ENCODE measurements at places on chromosomes 7 and 10.

GRCh38 chr10:6689036-6689435, 109.0 kb upstream of the PRKCQ start:
- DNase-seq = no peak

DNA sequence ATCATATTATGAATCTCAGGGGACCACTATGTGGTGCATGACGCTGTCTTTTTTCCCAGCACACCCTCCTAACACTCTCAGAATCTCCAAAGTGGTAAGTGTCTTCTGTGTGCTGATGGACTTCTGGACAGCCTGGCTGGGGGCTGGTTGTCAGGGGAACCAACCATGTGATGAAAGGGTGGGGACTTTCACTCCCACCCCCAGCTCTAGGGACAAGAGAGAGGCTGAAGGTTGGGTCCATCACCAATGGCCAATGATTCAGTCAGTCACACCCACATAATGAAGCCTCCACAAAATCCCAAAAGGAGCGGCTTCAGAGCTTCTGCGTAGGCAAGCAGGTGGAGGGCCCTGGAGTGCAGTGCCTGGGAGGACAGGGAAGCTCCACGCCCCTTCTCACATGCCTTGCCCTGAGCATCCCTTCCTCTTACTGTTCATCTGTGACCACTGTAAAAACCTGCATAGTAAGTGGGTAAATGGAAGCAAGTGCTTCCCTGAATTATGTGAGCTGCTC, 44.6 kb downstream of the RASGEF1A start:
- no peak for DNase-seq

GRCh38 chr10:125521721-125522680, 161.0 kb downstream of the TEX36 start:
- DNase-seq = no peak

- no peak for DNase-seq
Measured at GRCh38 chr10:133336577-133337369, at the start of gene CALY. Gene CALY (minus strand): TSS chr10:133336896. CDS start chr10:133328989, 7,907 bp downstream.

GRCh38 chr10:86900955-86901354, 56.5 kb downstream of the MMRN2 start:
- DNase-seq = no peak

DNA sequence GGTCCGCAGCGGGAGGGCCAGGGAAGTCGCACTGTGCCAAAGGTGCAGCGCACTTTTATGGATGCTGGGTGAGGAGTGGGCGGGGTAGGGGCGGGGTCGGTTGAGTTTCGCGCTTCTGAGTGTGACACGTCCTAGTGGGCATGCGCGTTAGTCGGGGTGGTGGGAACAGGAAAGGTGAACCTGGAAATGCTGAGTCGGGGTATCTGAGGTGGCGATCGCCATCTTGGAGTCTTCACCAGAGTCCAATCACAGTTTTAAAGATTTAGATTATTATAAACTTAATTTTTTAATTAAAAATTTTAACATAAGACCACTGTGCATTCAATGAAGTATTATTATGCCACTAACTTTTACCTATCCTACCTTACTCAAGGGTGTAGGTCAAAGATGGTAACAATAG, 45.7 kb downstream of the ZNF138 start:
- no peak for DNase-seq

DNA sequence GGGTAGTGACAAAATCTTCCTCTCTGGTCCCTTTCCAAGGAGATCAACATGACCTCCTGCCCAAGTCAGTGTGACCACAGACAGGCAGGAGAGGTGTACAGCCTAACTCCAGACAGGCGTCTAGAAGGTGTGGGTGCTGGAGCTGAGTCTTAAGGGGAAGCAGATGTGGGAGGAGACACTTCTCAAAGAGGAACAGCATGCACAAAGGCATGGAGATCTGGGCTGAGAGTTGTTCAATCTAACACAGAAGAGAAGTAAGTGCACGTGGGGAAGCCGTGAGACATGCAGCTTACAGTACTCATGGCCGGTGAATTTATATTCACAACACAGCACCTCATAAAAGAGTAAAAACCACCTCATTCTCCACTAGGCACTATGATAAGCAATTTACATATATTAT, 23.8 kb upstream of the GSDME start:
- DNase-seq = no peak

- DNase-seq = no peak
Measured at GRCh38 chr10:16583382-16583781, 61.7 kb upstream of the C1QL3 start.

- no peak for DNase-seq
Measured at GRCh38 chr7:25802473-25802872, 349.5 kb upstream of the NFE2L3 start.

DNA sequence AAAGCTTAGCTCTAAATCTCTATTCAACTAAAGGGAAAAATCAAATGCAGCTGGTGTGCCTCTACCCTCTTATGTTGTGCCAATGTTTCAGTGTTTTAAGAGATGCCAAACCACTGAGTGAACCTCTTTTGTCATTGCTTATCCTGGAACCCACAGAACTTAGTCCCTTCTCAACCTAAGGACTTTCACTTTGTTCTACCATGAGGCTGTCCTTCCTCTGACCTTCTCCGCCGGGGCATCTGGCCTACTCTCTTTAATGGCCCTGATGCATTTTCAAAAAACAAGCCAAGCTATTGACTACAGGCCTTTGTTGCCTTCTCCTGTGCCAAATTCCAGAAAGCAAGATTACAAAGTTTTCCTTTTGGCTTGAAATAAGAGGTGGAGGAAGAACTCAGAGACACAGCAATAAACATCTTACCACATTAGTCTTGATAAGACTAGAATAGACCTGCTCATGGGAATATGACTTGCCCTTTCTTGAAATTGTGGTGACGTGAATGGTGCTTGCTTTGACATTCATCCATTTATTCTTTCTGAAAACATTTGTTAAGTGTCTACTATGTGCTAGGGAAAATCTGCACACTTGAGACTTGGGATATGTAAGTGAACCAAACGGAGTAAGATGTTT, 253.2 kb upstream of the SMIM30 start:
- DNase-seq = no peak

DNA sequence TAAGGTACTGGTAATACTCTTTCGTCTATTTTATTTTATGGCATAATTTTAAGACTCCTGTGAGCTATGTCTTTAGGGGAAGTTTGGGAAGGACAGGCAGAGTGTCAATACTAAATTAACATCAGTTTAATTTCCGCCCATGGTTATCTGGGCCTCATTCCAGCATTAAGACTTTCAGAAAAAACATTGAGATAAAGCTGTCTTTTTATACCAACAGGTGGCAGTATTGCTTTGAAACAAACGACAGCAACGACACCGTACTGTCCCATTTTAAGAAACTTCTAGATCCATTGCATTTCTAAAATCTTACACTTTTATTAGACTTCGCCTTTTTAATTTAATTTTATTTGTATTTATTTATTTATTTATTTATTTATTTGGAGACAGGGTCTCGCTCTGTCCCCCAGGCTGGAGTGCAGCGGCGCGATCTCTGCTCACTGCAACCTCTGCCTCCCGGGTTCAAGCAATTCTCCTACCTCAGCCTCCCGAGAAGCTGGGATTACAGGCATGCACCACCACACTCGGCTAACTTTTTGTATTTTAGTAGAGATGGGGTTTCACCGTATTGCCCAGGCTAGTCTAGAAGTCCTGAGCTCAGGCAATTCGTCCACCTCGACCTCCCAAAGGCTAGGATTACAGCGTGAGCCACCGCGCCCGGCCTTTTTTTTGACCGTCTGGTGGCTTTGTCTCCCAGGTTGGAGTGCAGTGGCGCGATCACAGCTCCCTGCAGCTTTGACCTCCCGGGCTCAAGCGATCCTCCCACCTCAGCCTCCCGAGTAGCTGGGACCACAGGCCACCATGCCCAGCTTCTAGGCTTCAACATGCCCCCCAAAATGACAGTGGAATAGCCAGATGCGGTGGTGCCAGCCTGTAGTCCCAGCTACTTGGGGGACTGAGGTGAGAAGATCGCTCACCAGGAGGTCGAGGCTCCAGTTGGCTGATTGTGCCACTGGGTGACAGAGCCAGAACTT, 78.7 kb upstream of the C1GALT1 start:
- DNase-seq = peak; percentile 76

DNA sequence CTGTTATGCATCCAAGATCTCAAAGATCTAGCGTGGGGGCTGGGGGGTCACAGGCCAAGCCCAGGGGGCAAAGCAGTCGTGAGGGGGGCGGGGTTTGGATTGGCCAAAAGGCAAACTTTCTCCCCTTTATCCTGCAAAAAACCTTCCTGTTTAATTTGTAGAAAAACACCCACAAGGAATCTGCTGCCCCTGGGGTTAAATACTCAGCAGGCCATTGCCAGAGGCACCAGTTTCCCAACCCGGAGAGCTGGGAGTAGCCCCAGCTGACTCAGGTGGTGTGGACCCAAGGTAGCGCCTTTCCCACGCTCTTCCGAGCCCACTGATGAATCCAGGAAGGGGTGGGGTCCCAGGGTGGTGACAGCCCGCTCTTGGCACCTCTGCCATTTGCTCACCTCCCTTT, 21.4 kb downstream of the KCP start:
- DNase-seq = no peak

GRCh38 chr7:2353936-2354185, 766 bp upstream of the EIF3B start:
- peak; percentile 81 for DNase-seq

DNA sequence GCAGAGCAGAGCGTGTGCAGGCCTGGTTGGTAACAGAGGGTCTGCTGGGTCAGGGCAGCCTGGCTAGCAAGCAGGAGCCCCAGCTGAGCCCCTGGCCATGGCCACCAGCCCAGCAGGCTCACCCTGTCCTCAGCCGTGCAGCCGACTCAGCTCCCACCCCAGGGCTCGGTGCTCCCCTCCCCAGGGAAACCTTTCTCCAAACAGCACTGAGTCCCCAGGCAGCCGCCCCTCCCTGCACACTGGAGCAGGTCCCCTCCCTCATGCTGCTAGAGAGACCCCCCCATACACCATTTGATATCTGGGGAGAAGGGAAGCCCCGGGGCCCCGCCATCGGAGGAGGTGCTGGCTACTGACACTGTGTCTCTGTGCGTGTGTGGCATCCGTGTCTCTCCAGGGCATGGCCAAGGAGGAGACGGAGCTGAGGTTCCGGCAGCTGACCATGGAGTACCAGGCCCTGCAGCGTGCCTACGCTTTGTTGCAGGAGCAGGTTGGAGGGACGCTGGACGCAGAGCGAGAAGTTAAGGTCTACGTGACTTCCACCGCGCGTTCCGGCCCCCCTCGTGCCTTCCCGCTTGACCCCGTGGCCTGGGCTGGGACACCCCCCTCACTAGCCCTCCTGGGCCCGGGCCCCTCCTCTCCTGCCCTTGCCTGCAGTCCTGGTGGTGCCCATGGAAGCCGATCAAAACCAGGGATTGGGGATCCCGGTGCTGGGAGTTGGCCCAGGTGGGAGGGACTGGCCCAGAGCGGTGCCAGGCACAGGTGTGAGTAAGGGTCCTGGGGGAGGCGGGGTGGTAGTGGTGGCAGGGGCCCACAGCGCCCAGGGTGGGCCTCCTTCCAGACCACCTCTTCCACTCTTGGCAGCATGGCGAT, 45.0 kb upstream of the DPYSL4 start:
- no peak for DNase-seq

GRCh38 chr10:79270466-79271246, 76.6 kb upstream of the PPIF start:
- DNase-seq = no peak

DNA sequence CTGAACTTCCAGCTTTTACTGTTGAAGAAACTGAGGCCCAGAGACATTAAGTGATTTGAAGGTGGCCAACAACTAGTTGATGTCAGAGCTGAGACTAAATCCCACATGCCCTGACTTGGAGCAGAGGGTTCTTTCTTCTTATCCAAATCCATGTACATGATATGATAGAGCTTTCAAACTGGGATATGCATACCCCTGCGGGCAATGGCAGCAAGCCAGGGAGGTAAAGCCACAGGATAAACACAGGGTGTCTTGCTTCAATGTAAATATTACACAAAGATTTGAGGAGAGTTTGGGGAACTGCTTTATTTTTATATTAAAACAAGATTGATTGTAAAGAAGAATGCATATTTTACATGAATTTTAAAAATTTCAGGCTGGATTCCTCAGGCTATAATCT, 2.3 kb upstream of the LRRC72 start:
- DNase-seq = no peak

GRCh38 chr7:157495594-157495993, 158.8 kb downstream of the DNAJB6 start:
- no peak for DNase-seq

DNA sequence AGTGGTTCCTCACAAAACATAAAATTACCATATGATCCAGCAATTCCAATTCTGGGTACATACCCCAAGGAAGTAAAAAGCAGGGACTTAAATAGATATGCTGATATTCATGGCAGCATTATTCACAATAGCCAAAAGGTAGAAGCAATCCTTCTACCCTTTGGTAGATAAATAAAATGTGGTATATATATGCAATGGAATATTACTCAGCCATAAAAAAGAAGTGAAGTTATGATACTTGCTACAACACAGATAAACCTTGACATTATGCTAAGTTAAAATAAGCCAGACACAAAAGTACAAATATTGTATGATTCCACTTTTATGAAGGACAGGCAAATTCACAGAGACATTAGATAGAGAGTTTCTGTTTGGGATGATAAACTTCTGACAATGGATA, 13.3 kb downstream of the JMJD1C start:
- DNase-seq = no peak

DNA sequence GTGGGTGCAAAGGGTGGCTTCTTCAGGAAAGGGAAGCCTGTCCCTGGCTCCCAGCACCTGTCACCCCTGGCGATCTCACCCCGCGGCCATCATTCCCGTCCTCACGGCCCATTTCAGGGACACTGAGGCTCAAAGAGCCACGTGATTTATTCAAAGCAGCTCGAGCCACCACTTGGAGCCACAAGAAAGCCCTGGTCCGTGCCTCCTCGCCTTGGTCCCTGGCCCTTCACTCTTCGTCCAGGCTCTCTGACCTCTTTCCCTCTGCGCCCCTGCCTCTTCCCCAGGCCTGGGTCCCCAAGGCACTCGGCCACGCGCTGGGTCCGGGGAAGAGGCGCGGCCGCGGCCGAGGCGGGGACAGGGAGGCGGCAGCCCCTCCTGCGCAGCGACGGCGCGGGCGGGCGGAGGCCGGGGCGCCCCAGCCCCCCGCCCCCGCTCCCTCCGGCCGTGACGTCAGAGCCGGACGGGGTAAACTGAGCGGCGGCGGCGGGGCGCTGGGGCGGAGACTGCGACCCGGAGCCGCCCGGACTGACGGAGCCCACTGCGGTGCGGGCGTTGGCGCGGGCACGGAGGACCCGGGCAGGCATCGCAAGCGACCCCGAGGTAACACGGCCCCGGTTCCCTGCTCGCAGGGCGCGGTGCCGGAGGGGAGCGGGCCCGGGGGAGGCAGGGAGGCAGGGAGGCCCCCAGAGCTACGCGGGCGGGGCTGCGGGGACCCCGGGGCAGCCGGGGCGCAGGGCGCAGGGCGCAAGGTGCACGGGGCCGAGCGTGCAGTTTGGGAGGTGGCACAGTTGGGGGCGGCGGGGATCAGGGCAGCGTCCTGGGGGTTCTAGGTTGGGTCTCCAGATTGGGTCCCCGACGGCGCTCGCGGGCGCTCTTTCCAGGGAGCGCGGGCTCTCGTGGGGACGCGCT, at the start of gene SLC18A2:
TSS of gene SLC18A2 (plus strand) at position 494 of the 909 bp plus-strand sequence. CDS start 580 bp downstream, outside the sequence.
- DNase-seq = no peak

DNA sequence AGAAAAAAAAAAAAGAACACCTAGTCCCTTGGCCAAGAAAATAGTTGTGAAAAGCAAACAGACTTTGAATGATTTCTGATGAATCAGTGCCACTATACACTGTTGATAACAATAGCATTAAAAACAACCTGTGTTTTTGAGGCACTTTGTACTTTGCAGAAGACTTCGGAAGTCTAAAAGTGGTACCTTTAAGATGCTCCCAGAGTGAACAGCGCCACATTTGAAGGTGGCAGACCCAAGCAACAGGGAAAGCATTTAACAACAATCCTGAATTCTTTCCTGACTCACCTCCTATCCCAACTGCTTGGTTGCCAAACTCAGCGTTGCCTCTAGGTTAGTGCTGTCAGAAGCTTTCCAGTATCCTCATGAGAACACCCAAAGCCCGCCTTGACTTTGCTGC, 102.5 kb upstream of the CCDC6 start:
- no peak for DNase-seq

- no peak for DNase-seq
Measured at GRCh38 chr10:23326544-23327307, 17.9 kb downstream of the C10orf67 start.

All from SW 1271 (cell line).